ENCODE measurements at places on chromosomes 6 and 20. TPM values are rescaled to one million over a fixed set of nuclear protein-coding genes. Genes with fewer than 3 reads are reported as not detected.

Gene FAM83C
- not detected for total RNA-seq

Gene PRSS16
- 0.31 TPM for total RNA-seq

Gene RAB44
- total RNA-seq, result not detected

Gene VGLL2
- total RNA-seq, result not detected

Gene DDAH2
- 126 TPM for total RNA-seq
